Activated CD8-positive, alpha-beta memory T cell treated with anti-CD3 and anti-CD28 coated beads for 24 hours (primary cell): ENCODE measurements at places on chromosomes 12 and 14.
A peak's percentile ranks its signal among the peaks of the same experiment; 100 is the strongest.

DNA sequence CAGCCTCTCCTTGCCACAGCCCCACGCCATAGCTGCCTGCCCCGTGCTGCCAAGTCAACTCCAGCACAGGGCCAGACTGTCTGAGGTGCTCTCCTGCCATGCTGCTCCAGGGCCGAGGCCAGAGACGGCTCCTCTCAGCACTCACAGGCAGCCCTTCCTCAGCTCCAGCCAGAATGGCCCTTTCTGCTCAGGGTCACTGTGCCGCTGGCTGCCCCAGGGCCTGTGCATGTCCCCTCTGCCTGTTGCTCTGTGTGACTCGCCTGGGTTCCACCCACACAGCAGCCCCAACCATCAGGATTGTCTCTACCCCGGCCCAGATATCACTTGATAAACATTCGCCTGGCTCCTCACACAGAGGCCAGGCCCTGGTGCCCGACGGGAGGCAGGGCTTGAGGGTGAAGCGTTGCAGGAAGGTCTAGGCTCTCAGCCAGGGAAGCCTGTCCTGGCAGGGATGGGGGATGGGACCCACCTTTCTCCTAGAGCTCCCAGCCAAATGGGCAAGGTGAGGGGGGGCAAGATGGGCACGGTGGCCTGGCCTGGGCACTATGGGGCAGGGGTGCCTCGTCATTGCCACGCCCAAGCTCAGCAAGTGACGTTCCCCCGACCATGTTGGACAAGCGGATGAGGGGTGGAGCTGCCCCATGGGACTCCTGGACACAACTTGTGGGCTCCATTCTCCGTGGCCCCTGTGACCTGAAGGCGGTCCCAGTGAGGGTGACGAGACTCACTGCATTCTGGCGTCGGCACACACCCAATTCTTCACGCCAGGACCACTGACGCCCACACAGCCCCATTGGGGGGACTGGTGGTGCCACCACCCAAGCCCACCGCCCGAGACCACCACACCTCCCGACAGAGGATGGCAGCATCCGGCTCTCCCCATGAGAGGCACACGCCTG is 27.4 kb upstream of the BTBD6 start:
- DNase-seq, result no peak

- DNase-seq, result no peak
These were observed 14.1 kb upstream of the DCP1B start for GRCh38 chr12:2018391-2018790.

DNA sequence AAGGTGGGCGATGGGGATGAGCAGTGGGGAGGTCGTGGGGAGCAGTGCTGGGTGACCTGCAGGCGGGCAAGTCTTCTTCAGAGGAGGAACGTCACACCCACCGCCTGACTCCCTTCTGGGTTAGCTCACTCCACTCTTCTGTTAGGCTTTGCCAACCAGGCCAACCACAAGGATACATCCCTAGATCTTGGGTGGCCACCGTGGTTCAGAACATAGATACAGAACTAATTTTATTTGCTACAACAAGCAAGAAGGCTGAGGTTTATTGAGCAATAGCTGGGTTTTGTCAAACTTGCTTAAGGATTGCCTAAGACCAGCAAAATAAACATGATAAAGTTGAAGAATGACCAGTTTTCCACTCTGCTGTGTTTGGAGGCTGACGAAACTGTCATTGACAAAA is 109.4 kb downstream of the DACT1 start:
- no peak for DNase-seq

GRCh38 chr14:55448141-55448614 is 7.8 kb upstream of the TBPL2 start:
- DNase-seq, result no peak

- DNase-seq, result no peak
These were observed 837.2 kb upstream of the FBXO33 start for GRCh38 chr14:40269436-40269835.

GRCh38 chr14:49931523-49931922 is 38.6 kb downstream of the ARF6 start:
- peak; percentile 24 for DNase-seq

DNA sequence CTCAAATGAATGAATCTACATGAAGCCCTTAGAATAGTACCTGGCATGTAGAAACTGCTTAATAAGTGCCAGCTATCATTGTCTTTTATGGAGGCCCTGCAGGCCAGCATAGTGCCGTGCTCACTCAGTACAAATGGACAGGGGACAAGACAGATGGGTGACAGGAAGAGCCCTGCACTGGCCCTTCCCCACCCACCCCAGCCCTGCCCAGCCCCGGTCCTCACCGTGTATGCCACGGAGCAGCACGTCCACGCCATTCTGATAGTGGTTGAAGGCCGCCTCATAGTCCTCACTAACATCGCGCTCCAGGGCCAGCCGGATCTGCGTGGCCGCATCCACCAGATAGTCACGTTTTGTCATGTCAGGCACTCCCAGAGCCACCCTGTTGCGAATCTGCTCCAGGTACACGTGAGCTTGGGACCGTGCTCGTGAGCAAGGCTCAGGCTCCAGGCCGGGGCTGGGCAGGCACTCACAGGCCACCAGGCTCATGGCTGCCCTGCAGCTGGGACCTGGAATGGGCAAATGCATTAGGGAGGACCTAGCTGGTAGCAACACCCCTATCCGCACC is 1.9 kb downstream of the RPS6KL1 start:
- no peak for DNase-seq

- no peak for DNase-seq
These were observed 36.4 kb upstream of the NR1H4 start for GRCh38 chr12:100437038-100437841.

- DNase-seq, result no peak
These were observed 300.8 kb downstream of the APAF1 start for GRCh38 chr12:98945864-98946263.

GRCh38 chr14:31530136-31530535 is 31.1 kb upstream of the NUBPL start:
- DNase-seq, result no peak

GRCh38 chr12:26360062-26360461 is 164.7 kb downstream of the SSPN start:
- no peak for DNase-seq

GRCh38 chr12:51547606-51548005 is 43.4 kb upstream of the SCN8A start:
- no peak for DNase-seq

DNA sequence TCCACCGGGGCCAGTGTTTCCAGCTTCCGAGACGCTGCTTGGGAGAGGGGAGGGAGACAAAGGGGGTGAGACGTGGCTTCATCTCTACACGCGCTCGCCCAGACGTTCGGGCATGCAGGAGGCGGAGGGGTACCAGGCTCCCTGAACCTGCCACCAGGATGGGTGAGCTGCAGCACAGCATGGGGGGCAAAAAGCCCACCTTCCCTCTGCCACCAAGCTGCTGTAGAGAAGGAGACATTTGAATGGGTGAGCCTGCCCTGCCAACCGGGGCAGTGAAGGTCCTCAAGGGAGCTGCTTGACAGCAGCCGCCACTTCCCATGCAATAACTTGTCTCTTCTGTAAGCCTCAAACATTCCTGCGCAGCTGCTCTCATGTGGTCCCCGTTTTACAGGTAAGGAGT is 78.4 kb upstream of the DICER1 start:
- DNase-seq, result no peak

- DNase-seq, result no peak
These were observed 17.6 kb upstream of the AEBP2 start for GRCh38 chr12:19421503-19422282.

- DNase-seq, result no peak
These were observed 103.0 kb downstream of the VCPKMT start for GRCh38 chr14:50013198-50013918.

GRCh38 chr14:65774041-65774440 is 361.5 kb downstream of the FUT8 start:
- no peak for DNase-seq

DNA sequence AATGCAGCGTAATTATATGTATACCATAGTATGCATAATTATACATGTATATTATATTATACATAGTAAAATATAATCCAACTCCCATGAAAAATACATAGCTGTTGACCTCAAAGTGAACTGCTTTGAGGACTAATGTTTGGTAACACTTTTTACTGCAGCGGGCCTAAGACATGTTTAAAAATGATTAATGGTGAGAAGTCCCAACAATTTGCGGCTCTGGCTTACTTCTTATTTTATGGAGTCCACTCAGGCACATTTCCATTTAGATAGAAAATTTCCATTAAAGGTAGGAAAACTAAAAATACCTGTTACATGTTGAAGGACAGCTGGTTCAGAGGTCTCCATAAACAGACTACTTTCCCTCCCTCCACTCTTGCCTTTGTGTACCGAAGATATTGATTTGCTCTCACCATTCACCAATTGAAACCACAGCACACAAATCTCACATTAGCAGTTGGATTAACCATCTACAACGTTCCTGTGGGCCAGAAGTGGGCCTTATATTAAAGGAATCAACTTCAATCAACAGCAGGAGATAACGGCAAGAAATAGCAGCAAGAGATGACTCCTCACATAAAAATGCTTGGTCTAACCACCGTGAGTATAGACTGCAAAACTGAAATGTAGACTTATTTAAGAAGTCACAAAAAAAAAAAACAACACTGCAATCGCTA is 14.1 kb upstream of the NT5DC3 start:
- DNase-seq, result no peak

DNA sequence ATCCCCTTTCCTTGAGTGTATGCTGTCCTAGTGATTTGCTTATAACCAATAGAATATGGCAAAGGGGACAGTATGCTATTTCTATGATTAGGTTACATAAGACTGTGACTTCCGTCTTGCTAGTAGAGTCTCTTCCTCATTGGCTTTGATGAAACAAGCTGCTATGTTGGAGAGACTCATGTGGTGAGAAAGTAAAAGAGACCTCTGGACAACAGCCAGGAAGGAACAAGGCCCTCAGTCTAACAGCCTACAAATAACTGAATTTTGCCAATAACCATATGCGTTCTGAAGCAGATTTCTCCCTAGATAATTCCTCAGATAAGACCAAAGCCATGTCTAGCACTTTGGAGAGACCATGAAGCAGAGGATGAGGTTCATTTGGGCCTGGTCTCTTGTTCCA is 134.5 kb upstream of the NAV3 start:
- no peak for DNase-seq

- no peak for DNase-seq
These were observed 152.5 kb upstream of the BTG1 start for GRCh38 chr12:92297932-92298696.

DNA sequence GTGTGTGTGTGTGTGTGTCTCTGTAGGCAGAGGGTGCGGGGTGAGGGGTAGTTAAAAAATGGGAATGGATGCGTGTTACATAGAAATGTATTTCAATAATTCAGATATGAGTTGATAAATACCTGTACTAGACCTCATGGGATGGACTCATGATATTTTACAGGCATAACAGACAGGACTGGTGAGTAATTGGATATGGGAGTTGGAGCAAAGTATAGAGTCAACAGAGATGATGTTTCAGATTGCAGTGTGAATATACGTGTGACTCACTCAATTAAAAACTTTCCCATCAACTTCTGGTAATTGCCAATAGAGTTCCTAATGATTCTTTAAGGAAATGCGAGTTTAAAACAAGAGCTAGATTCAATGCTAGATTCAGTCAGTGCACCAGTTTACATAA is 711.9 kb downstream of the C12orf50 start:
- no peak for DNase-seq

- no peak for DNase-seq
These were observed 117.2 kb downstream of the IPO8 start for GRCh38 chr12:30578426-30578825.

GRCh38 chr12:75998292-75999063 is 33.1 kb downstream of the PHLDA1 start:
- DNase-seq, result no peak

- no peak for DNase-seq
These were observed 35.0 kb downstream of the FLRT2 start for GRCh38 chr14:85564841-85565527.

GRCh38 chr12:43978556-43978955 is 142.7 kb downstream of the TMEM117 start:
- DNase-seq, result no peak

DNA sequence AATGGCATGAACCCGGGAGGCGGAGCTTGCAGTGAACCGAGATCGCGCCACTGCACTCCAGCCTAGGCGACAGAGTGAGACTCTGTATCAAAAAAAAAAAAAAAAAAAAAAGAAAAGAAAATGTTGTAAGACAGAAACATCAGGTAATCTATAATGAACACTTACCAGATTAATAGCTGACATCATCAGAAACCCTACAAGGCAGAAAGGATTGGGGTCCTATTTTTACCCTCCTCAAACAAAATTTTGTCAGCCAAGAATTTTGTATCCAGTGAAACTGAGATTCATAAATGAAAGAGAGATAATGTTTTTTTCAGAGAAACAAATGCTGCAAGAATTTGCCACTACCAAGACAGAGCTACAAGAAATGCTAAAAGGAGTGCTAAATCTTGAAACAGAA is 14.1 kb downstream of the CLEC1A start:
- no peak for DNase-seq
